ENCODE measurements at places on chromosomes 1 and 21.

GRCh38 chr1:33610864-33611455 is 138.5 kb downstream of the ZSCAN20 start:
- DNase-seq: no peak

DNA sequence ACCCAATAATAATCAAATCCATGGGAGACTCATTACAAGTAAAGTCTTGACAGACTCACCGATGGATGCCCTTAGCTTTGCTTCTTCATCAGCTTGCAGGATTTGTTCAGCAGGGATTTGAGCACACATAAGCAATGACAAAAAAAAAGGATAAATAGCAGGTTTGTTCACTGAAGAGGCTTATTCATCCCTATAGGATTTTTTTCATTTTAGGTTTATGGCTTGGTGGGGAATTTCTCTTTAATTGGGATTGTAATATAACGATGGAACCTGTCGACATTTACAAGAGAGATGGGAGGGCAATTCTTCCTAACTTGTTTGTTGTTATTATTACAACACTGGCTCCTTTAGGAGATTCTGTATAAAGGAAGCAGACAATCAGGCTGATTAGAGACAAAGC is 649.1 kb upstream of the PLXNA2 start:
- no peak for DNase-seq

GRCh38 chr21:32951041-32951440 is 74.7 kb upstream of the OLIG2 start:
- no peak for DNase-seq

DNA sequence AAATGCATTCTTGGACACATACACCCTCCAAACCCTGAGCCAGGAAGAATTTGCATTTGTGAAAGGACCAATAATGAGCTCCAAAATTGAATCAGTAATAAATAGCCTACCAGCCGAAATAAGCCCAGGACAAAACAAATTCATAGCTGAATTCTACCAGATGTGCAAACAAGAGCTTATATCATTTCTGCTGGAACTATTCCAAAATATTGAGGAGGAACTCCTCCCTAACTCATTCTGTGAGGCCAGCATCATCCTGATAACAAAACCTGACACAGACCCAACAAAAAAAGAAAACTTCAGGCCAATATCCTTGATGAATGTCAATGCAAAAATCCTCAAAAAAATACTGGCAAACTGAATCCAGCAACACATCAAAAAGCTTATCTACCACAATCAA is 6.7 kb downstream of the SPRR2E start:
- no peak for DNase-seq

DNA sequence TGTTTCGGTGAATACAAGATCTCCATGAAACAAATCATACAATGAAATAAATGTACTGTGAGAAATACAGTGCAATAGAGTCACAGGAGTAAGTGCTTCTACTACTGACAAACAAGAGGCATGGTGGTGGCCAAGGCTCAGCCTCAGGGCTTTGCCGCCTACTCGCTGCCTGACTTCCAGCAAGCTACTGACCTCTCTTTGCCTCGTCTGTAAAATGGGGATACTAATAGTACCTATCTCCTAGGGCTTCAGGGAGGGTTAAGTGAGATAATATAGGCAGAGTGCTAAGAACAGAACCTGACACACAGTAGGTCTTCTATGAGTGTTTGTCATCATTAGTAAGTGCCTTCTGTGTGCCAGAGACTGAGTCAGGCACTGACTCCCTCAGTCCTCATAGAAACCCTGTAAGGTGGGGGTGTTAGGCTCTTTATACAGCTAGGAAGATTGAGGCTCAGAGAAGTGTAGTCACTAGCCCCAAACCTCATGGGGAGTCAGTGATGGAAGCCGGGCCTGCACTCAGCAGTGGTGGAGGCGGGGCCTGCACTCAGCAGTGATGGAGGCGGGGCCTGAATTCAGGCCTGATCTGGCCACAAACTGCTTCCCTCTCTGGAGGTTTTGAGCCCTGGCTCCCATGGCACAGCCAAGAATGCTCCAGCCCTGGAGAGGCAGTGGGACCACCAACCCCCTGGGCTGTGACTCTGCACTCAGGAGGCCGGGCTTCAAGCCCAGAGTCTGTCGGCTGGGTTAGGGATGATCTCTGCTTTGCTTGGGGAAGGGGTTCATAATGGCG is 6.8 kb downstream of the BSND start:
- DNase-seq: no peak

DNA sequence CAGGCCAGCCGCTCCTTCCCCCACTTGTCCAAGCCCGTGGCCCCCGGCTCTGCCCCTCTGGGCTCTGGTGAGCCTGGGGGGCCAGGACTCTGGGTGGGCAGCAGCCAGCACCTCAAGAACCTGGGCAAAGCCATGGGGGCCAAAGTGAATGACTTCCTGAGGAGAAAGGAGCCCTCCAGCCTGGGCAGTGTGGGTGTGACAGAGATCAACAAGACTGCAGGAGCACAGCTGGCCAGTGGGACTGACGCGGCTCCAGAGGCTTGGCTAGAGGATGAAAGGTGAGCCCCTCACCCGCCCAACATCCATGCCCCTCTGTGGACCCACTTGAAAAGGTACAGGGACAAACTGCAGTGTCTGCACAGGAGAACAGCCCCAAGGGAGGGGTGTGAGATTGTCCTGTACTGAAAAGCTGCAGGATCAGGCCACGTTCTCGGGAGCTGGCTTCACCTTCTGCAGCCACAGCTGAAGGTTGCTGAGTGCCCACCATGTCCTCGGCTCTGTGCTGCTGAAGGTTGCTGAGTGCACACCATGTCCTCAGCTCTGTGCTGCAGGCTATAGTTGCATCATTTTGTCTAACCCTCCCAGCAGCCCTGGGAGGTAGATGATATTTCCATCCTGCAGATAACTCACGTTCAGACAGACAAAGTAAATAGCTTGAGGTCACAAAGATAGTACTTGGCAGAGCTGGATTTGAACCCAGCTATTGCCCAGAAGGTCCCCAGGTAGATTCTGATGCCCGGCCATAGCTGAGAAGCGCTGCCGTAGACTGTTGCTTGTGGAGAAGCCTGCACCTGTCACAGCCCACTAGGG is 618 bp downstream of the C1orf226 start:
- no peak for DNase-seq

DNA sequence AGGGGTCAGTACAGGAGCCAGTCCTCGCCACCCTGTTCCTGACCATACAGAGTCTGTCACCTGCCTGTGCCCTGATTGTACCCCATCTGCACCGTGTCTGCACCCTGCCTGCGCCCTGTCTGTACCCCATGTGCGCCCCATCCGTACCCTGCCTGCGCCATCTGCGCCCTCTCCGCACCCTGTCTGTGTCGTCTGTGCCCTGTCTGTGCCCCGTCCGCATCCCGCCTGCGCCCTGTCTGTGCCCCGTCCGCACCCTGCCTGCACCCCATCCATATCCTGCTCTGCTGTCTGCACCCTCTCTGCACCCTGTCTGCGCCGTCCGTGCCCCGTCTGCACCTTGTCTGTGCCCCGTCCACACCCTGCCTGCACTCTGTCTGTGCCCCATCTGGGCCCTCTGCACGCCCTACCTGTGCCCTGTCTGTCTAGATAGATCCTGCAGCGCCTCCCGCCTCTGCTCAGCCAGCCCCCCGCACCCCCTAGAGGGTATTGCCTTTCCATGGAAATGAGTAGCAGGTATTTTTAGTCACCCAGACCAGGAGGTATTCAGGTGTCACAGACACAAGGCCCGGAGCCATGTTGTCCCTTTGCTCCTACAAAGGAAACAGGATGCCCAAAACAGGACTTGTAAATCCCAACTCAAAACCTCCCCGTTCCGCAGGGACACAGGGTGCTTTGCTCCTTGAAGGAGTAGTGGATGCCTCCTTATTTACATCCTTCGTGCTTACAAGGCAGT is 7.7 kb upstream of the NPHP4 start:
- DNase-seq: no peak

- no peak for DNase-seq
These were observed 22.7 kb downstream of the POFUT2 start for GRCh38 chr21:45264912-45265515.

GRCh38 chr1:210252621-210253051 is 20.0 kb downstream of the SERTAD4 start:
- no peak for DNase-seq

DNA sequence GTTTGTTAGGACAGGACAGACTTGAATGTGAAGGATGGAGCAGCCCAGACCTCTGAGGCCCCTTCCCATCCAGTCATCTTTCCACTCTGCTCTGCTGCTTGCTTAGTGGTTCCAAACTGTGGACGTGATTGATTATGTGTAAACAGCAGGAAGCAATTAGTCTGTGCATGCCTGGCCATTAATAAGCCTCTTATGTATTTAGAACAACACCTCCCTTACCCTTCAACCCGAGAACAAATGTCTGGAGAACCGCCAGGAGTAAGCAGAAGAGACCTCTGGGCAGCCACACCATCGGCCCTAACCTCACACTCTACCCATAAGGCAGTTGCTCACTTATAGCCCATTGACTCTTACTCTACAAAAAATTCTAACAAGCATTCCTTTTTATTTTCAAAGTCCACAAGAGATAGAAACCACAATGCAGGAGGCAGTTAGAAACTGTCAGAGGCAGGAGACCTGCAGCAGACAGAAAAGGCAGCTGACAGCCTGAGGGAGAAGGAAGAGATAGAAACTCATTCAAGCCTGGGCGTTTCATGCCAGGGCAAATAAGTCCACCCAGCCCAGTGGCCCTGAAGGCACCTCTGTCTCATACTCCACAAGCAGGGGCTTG is 5.8 kb upstream of the EPHA8 start:
- DNase-seq: no peak

DNA sequence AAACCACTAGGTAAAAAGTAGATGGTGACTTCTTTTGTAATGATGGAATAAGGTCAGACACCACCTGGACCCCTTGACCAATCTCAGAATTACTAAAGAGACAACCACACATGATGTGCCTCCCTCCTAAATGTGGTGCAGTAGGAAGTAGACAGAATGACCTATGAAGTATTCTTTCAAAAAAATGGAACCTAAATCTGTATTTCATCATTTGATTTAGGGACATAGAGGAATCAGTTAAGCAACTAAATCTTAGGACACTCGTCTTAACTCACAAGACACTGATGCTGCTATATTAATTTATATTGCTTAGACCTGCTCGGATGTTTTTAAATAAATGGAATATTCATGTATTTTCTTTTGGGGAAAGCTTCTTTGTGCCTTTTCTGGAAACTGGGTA is 80.9 kb upstream of the IRF2BP2 start:
- DNase-seq: no peak

- DNase-seq: no peak
These were observed 45.1 kb upstream of the ADAM30 start for GRCh38 chr1:119941392-119941791.

DNA sequence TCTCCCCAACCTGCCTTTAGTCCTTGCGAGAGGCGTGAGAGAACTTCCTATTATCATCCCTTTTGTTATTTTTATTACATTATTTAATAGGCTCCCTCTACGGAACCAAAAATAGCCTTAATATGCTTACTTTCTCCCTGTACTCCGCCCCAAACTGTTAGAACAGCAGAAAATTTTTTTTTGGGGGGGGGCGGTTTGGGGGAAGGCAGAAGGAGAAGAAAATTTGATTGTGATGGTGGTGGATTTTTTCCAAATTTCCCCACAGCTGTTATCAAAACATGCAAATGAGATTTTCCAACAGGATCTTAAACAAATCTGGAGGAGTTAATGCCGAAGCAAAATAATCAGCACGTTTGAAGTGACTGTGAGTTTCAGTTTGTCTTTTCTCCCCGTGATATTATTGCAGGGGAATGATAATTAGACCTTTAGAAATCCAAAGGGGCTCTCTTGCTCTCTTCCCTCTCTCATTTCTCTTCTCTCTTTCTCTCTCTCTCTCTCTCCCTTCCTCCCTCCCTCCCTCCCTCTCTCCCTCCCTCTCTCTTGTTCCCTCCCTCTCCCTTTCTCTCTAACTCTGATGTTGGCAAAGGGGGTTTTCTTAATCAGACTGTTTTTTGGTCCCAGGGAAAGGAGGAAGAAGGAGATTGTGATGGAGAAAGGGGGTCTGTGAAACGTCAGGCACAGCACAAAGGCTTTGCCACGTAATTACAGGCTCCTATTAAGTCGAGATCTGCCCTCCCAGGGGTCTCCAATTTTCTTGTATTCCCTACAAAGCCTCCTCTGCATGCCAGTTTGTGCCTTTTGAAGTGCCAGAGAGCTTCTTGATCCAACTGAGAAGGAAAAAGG is 1.1 kb upstream of the PRRX1 start:
- DNase-seq: no peak

DNA sequence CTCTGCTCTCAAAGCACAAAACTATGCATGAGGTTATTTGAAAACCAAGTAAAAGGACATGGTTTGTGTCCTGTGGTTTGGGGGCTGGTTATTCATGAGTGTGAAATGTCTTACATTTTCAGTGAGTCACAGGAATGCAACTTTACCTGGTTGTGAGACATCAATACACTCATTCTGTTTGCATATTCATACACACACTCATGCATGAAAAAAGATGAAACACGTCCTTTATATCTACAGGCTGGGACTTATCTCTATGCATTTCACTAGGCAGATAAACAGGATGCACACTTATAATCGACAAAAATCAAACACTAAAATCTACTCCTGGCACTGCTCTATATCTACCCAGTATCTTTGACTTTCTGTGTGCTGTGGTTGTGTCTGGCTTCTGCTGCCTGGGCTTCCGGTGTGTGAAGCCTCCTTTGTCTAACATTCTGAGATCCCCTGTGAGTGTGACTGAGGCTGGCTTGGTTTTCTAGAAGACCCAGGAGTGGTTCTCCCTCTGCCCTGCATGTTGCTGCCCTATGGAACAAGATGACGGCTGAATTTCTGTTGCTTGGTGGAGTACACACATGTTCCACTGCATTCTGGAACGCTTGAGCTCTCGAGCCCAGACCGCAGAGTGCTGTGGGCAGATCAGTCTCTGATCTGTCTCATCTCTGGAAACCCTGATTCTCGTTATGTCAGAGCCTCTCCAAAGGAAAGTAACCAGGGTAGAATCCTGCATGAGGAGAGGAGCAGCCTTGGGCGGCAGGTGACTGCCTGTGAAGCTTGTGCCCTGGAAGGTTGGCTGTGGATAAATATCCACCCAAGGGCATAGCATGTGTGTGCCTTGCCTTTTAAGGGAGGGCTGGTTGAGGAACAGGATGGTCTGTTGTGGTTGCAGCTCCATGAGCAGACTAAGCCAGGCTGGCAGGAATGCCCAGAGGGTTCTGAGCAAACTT is 19.7 kb upstream of the FASLG start:
- DNase-seq: peak; percentile 72

- no peak for DNase-seq
These were observed 148.3 kb downstream of the MATN1 start for GRCh38 chr1:30575066-30575465.

- DNase-seq: no peak
These were observed 842.9 kb upstream of the ADGRL4 start for GRCh38 chr1:79849388-79849787.

- DNase-seq: no peak
These were observed 17.5 kb downstream of the SLC26A9 start for GRCh38 chr1:205925736-205926135.

DNA sequence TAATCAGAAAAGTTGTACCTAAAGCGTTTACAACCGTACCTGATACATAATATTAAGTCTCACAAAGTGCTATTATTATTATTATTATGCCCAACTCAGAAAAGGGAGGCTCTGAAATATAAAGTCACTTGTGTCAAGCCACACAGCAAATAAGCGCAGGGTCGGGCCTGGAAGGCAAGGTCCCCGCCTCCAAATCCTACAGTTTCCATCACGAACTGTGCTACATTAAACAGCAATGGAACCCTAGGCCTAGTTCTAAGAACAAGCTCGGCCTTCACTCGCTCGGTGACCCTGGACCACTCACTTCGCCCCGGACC is 549 bp downstream of the PARS2 start:
- no peak for DNase-seq

GRCh38 chr1:159239551-159240220 is 35.0 kb downstream of the ACKR1 start:
- no peak for DNase-seq
